ENCODE measurements at places on chromosomes 2 and 18. TPM values are rescaled to one million over a fixed set of nuclear protein-coding genes. Genes with fewer than 3 reads are reported as not detected.

FSHR gene
- total RNA-seq, result not detected

ALKAL2 gene
- total RNA-seq, result 56.6 TPM

DNA sequence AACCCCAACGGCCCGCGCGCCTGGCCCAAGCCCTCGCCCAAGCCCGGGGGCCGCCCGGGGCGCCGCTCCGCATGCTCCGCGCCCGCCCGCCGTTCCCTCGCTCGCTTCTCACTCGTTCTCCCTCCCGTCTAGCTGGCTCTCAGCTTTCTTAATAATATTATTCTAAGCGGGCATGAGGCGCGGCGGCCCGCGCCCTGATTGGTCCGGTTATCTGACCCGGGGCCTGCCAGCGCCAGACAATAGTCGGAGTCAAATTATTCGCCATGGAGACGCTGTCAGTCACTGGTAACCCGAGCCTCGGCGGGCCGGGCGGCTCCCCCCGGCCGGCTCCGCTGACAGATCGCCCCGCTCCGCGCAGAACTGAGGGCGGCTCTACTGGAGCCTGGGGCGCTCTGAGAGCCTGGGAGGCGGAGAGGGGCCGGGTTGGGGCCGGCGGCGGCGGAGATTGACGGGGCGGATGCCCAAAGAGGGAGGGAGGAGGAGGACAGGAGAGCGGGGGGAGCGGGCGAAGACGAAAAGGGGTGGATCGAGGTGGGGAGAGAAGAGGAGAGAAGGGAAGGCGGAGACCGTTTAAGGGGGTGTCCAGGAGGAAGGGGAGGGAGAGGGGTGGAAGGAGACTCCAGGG lies at the start of gene SIX2:
SIX2 (minus strand) TSS at position 150 of the 625 bp plus-strand sequence. CDS start 342 bp downstream, outside the sequence.
- DNase-seq, result peak; percentile 95

DNA sequence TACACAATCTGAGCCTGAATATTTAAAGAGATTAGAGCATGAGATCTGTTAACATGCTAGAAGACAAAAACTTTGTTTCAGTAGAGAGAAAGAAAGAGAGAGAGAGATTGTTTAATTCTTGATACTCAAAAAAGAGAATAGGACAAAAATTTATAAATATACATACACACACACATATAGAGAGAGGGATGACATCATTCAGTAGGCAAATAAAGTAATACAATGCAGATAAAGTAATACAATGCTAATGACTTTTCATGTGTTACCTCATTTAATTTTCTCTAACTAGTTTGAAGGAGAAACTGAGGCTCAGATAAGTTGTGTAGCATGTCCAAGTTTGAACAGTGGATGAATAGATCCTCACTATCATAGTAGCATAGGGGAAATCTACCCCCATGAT lies 286.4 kb downstream of the CMPK2 start:
- no peak for DNase-seq

GRCh38 chr18:31722369-31722957 lies 38.1 kb upstream of the B4GALT6 start:
- DNase-seq, result peak; percentile 89

GRCh38 chr2:10172033-10172871 lies 49.7 kb downstream of the RRM2 start:
- DNase-seq, result no peak

GRCh38 chr18:52670896-52671295 lies 330.9 kb downstream of the DCC start:
- no peak for DNase-seq

DNA sequence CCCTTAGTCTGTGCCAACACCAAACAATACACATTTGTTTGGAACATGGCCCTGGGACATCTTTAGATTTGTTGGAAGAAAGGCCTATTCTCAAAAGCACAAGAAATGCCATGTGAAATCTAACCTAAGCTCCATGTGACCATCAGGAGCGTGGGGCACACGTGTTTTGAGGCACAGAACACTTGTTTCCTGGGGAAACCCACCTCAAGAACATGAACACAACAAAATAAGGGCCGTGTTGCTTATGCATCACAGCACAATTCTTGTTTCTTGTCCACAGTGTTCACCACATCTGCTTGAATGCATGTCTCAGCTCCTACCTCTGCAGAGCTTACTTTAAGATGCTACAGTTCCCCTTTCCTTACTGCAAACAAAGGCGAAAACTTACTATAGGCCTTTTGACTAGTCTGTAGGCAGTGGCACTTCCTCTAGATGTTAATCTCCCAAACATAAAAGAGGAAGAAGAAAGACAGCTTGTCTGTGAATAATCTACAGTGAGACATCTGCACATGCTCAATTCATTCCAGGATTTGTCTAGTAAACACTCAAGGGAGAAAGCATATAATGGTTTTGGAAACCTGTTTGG lies 165.0 kb downstream of the ANKRD44 start:
- DNase-seq, result no peak

DNA sequence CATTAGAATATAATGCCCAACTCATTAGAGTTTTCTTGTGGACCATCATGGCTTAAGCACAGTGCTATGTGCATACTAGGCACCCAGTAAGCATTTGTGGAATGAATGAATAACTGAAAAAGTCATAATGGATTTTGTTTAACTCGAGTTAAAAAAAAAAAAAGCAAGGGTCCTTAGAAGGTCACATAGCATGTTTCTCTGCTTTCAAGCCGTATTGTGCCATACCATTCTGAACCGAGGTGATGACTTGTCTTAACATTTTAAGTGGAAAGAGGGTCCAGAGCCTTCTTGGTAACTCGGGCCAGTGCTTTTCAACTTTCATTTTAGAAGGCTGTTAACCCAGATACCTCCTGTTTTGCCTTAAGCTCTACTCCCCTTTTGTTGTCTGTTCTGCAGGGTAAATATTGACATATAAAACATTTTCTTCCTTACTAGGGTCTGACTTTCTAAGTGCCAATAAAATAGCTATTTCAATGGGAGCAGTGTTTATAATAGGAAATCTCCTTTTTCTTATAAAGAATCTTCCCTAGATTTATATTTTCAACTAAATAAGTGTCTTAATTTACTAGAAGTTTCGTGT lies 787 bp upstream of the ADGRF3 start:
- no peak for DNase-seq

GRCh38 chr2:239864247-239865058 lies 160.7 kb downstream of the NDUFA10 start:
- DNase-seq, result no peak

- DNase-seq, result no peak
Measured at GRCh38 chr2:10297959-10298531, 4.7 kb upstream of the HPCAL1 start.

- peak; percentile 39 for DNase-seq
Measured at GRCh38 chr2:10222-10875, 36.0 kb downstream of the FAM110C start.

DNA sequence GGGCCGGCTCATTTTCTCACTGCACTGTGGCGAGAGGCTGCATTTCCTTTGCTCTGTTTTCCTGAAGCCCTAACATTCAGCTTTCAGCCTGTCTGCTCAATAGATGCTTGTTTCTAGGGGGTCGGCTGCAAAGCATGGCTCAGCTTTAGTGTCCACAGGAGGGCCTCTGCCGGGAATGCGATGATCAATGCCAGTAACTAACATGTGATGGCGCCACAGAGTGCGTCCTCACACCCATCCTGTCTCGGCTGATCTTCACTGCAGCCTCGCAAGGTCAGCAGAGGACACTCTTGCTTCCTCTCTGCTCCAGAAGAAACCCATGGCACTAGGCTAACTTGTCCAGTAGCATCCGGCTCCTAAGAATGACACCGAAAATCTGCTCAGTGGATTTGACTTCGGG lies 156.4 kb upstream of the PXDN start:
- DNase-seq, result no peak

DNA sequence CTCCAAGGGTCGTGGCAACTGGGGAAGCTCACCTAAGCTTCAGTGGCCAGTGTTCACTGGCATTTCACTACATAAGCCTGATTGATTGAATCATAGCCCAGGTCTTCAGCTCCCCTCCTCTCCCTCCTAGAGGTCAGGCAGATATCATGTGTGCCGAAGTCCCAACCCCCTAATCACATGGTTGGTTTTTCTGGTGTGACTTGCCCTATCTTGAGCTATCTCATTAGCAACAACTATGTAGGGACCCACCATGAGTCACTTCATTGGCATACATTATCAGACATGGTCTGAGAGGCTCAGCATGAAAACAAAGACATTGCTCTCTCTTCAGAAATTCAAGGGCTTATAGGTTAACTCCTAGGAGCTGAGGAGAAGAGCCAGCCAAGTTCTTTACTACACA lies 76.8 kb downstream of the LYPD1 start:
- no peak for DNase-seq

DNA sequence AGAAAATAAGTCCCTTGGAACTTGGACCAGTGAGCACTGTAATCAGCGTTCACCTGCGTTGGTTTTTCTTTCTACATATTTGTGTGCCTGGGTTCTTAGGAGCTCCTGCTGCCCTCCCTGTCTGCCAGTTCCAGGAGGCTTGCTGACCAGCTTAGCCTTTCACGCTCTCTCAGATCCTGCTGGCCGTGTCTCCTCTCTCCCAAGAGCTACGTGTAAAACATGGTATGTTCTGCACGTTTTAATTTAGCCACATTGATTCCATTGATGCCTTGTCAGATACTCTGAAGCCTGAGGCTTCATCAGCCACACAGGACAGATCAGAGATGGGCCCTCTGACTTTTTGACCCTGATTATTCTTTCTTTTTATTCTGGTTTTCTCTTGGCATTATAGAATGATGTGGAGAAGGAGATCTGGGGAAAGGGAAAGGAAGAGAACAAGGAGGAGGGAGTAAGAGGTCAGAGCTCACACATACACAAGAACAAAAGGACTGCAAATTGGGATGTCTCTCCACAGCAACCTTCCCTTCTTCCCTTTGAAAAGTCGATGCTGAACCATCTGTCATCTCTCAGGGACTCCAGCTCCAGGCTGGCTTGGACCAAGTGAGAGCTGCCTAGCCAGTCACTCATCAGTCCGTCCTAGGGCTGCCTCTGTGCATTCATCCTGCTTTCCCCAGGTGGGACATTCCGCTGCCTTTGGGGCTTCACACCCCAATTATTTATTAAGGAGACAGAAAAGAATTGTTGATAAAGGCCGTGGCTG lies 152.8 kb downstream of the PIK3C3 start:
- no peak for DNase-seq

DNA sequence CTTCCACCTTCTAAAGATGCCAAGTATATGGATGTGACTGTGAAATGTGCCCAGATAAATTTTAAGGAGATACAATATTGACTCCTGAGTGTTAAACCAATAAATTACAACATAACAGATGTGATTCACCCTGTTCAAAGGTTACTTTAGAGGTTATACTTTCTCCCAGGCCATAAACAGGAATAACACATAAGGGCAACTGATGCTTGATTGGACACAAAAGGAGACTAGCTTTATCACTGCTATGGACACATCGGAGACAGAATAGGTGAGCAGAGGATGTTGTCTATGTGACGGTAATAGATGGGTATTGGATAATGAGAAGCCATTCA lies 31.9 kb upstream of the SLC25A52 start:
- no peak for DNase-seq

Measured in body of pancreas (tissue), 4 donors.